SJSA1 (cell line): ENCODE measurements at places on chromosomes 6 and 20.

- DNase-seq: peak; percentile 16
These were observed 128.4 kb upstream of the JAG1 start for GRCh38 chr20:10802236-10802635.

GRCh38 chr6:131356161-131356560 lies 216.9 kb upstream of the ARG1 start:
- no peak for DNase-seq

DNA sequence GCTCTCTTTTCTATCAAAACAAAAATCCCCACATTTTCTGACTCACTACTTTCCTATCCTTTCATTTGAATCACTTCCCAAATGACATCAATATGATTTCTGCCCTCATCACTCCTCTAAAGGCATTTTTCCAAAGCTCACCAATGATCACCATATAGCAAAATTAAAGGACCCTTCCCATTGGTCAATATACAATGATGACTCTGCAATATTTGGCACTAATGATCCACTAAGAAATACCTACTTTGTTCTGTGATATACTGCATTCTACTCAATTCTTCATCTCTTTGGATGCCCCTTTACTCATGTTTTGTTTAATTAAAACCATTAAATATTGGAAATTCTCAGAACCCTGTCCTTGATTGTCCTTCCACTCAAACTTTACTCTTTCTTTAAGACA lies 200.3 kb upstream of the PTCHD4 start:
- DNase-seq: no peak

DNA sequence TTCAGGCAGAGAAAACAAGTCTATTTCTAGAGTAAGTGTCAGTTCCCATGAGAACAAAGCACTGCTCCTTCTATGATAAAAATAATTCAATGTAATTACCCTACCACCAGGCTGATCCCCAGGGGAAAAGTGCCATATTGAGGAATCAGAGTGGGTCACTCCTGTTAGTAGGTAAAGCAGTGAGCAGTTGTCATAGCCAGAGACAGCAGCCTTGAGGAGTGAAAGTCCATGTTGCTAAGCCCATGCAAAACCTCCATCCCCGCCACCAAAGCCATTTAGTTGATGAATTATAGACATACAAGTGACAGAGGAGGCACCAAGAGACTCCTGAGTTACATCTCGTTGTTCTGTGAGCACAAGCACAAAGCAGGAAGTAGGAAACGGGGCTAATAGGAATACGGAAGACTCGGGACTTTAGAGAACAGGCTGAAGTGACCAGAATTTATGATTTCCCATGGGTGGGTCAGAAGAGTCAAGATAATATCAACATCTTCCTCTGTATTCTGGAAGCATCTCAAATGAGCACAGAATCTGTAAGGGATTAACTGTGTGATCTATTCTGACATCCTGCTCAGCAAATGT lies 197.9 kb downstream of the MAFB start:
- no peak for DNase-seq

GRCh38 chr6:33276581-33276863 lies 401 bp upstream of the B3GALT4 start:
- DNase-seq: no peak

DNA sequence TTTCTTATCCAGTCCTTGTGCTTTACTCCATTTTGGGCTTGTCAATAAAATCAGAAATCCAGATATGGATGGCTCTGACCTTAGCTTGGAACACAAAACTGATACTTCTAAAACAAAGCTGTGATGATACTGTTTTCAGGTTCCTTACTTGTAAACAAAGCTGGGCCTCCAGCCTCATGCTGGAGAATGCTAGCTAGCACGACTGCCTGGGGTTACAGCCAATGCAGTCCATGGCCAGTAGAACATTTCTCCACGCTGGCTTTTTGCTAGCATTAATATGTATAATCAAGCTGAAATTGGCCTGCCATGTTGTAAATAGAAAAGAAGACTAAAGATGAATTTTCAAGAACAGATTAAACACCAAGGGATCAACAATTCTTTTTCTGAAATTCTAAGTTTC lies 63.9 kb downstream of the MTHFD1L start:
- no peak for DNase-seq

GRCh38 chr6:2047855-2048254 lies 197.6 kb downstream of the GMDS start:
- DNase-seq: no peak

DNA sequence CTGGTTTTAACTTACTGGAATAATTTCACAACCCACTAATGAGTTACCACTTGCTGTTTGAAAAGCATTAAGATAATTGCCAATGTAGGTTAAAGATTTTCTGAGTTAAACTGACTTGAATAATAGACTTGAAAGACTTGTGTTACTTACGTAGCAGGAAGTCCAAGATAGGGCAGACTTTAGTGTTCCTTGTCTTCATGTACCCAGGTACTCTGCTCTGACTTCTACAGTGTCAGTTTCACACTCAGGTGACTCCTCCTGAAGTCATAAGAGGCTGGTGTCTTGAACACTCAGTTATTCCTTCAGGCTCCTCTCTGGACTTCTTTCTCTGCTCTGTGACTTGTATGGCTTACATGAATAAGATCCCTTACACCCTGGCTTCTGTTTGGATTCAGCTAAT lies 76.3 kb upstream of the SGK1 start:
- DNase-seq: no peak

- no peak for DNase-seq
These were observed 110.7 kb downstream of the FIG4 start for GRCh38 chr6:109801794-109802193.

DNA sequence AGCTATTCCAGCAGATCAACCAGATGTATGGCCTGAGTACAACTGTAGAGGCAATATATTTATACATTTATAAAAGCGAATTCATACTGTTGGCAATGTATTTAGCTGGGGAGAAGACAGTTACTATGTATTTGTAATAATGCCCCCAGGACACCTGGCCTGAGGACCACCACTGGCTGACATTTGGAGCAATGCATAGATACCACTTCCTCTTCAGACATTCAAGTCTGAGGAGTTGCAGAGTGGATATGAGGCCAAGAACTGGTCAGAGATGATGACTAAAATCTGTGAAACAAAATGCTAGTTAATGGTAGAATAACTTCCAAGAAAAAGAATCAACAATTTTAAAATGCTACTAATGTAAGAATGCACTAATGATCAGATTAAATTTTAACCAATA lies 462.3 kb downstream of the CDC5L start:
- DNase-seq: no peak

- DNase-seq: peak; percentile 73
These were observed 105.3 kb upstream of the KCNG1 start for GRCh38 chr20:51128198-51128597.

DNA sequence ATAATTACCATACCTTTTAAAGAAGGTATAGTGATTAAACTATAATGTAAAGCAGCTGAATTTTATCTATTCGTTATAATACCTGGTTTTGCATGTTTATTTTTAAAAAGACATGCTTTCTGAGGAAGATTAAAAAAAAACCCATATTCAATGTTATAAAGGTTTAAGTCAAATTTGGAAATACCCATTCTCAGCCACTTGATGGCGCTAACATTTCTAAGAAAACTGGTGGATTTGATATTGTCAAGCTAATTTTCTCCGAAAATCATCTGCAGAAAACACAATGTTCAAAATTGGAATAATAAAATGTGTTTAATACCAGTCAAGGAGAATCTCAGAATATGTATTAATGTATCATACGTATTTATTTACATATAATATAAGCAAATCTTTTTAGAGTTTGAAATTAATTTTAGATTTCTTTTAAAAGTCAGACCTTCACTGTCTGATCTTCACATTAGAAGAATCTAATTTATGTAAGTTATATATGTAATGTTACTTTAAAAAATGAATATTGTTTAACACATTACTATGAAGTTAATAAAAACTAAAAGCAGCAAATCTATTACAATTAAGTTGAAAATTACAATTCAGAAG lies 35.0 kb downstream of the SHPRH start:
- peak; percentile 21 for DNase-seq

- no peak for DNase-seq
These were observed 107.8 kb upstream of the RNF217 start for GRCh38 chr6:124854338-124854922.

- DNase-seq: no peak
These were observed 14.3 kb downstream of the STX7 start for GRCh38 chr6:132498638-132499037.

DNA sequence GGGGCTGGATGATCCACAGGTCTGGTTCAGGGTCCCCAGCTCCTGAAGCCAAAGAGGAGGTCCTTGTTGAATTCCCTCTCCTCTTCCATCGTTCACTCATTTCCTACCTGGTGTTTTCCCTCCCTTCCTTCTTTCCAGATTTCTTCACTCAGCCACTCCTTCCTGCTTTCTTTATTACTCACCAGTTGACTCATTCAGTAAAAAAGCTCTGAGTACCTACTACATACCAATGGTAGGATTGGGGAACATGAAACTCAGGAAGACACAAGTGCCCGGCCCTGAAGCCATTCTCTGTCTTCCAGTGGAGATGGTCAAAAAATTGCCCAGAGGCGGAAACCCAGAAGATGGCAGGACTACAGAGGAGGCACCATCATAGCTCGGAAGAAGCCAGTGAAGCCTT lies 11.9 kb upstream of the NSFL1C start:
- peak; percentile 24 for DNase-seq

GRCh38 chr6:94377835-94378234 lies 958.5 kb upstream of the EPHA7 start:
- DNase-seq: no peak

- DNase-seq: peak; percentile 82
These were observed 54.7 kb upstream of the HFE start for GRCh38 chr6:26032340-26033084.

- no peak for DNase-seq
These were observed 115.8 kb downstream of the HFE start for GRCh38 chr6:26202811-26203583.

DNA sequence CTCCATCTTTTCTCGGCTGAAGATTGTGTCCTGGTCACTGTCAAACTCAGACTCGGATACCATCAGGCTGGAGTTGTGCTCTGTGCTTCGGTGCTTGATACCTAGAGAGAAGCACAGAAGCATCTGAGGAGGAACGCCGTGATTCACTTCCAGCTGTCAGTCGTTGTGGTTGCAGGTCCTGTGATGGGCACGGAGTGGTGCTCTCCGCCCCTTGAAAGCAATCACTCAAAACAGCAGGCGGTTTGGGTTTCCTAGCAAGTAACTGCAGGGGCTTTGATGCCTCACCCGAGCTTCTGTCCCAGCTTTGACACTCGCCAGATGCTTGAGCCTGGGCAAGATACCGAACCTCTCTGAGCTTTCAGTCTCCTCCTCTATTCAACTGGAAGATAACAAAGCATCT lies 52.5 kb downstream of the ALDH5A1 start:
- DNase-seq: no peak

- DNase-seq: no peak
These were observed 82.6 kb upstream of the BMP5 start for GRCh38 chr6:55957961-55958422.

DNA sequence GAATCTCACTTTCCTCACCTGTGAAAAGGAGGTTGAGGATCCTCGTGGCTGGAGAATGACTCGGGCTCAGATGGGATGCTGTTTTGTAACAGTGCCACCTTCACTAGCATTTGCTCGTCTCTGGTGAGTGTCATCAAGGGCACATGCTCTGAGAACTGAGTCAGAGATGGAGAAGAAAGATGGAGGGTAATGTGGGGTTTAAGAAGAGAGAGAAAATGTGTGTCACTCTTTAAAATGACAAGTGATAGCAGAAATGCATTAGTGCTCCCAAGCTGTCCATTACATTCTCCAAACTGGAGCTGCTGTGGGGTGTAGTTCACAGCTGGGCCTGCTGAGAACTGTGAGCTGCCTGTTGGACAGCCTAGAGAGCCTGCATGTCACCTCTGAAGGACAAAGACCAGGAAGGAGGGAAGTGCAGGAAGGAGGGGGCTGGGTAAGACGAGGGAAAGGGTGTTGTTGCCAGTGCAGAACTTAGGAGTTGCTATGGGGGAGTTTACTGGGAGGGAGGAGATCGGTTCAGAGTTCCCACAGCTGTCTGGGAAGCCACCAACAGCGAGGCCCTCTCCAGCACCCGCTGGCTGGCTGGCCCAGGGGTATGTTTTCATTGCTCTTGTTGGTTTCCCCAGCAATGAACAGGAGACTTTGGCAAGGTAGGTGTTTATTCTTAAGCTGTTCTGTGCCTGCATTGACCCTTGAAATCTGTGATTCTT lies 19.8 kb downstream of the GMPR start:
- DNase-seq: no peak

DNA sequence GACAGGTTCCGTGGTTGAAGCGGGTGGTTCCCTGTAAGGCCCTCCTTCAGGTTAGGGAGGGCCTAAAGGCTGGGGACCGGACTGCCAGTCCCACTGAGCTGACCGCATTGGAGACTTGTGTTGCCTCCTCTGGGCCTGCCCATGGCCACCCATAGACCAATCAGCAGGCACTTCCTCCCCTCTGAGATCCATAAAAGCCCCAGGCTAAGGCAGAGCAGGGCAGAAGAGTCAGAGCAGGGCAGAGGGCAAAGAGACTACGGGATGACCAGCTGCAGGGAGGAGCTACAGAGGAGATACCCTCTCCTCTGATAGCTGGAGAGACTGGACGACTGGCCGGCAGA lies 537.4 kb downstream of the TENT5A start:
- DNase-seq: no peak

GRCh38 chr6:168162366-168162765 lies 83.4 kb upstream of the FRMD1 start:
- DNase-seq: no peak

GRCh38 chr20:40855269-40855668 lies 166.2 kb upstream of the MAFB start:
- DNase-seq: no peak

GRCh38 chr6:92723390-92723931 lies 695.9 kb downstream of the EPHA7 start:
- no peak for DNase-seq

DNA sequence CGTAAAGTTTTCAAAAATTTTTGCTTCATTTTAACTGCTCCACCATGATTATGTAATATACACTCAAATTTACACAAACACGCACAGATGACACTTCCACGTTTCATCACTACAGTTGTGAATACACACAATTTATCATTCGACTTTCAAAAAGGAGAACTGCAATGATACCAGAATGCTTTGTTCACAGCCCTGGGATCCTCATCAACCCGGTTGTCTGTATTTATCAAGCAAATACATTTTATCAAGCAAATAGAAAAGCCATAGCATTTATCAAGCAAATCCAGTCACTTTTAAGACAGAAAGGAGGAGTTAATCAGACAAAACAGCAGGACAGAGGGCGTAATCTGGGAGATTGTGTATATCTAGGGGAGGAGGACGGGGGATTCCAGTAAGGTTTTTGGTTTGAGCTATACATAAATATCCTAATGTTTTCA lies 20.3 kb upstream of the ABT1 start:
- DNase-seq: no peak

DNA sequence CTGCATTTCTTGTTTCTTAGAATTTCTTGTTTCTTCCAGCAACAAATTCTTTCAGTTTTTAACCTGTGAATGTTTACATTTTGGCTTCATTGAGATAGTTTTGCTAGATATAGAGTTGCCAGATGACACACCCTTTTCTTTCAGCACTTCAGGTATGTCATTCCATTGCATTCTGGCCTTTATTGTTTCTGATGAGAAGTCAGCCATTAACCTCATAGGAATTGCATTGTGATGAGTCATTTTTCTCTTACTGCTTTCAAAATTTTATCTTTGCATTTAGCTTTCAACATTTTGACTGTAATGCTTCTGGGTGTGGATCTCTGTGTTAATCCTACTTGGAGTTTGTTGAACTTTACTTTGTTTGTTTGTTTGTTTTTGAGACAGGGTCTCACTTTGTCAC lies 440.3 kb upstream of the HS3ST5 start:
- no peak for DNase-seq

- no peak for DNase-seq
These were observed 26.4 kb upstream of the MCM3 start for GRCh38 chr6:52310932-52311331.

- DNase-seq: no peak
These were observed 118.2 kb downstream of the RPS12 start for GRCh38 chr6:132932588-132932987.

- DNase-seq: no peak
These were observed 45.4 kb downstream of the L3MBTL3 start for GRCh38 chr6:130063806-130064205.
